Cortex of kidney (tissue), 1 donor: ENCODE measurements at places on chromosomes 5 and 9.

GRCh38 chr5:22728610-22729009 is 124.5 kb downstream of the CDH12 start:
- DNase-seq: no peak

GRCh38 chr9:109830545-109830944 is 50.5 kb downstream of the PALM2AKAP2 start:
- no peak for DNase-seq

GRCh38 chr5:84438456-84438855 is 53.8 kb upstream of the EDIL3 start:
- no peak for DNase-seq

DNA sequence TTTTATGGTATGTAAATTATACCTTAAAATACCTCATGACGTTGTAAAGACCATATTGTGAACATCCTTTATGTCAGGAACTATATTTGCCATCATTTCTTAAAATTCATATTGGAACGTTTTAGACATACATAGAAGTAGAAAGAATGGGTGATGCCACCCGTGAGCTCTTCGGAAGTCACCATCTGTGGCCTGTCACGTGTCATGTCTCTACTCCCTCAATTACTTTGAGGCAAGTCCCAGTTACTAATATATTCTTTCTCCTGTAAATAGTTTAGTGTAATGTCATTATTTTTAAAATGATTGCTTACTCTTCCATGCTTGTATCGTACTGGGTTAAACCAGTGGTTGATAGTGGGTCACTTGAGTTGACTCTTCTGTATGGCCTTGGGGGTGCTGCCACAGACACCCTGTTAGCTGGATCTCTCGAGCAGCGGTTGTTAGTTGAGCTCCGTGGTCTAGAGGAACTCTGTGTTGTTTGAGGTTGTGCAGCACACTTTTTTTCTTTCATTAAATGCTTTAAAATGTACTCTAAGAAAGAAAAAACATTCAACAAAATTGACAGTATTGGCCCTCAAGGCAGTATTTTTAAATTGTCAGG is 66.2 kb downstream of the TRIO start:
- DNase-seq: no peak

GRCh38 chr5:140208065-140208464 is 33.1 kb downstream of the CYSTM1 start:
- no peak for DNase-seq

- no peak for DNase-seq
Measured at GRCh38 chr5:115543365-115544042, 1.1 kb downstream of the FEM1C start.

DNA sequence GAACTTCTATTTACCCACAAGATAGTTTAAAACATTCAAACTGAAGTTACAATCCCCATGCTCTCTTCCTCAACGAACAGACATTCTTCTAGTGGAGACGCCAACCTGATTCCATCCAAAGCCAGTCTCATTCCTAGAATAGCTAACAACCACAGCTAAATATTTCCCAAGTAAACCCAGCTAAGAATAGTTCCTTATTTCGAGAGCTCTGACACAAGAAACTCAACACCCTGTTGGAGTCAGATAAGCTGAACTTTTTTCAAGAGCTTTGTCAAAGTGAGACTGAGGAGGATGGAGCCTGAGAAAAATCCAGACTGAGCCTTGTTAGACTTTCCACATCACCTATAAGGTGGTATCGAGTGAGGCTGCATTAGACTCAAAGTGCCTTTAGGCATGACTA is 56.7 kb upstream of the RPS23 start:
- no peak for DNase-seq

- DNase-seq: no peak
Measured at GRCh38 chr9:96447406-96447805, 2.6 kb upstream of the HABP4 start.

DNA sequence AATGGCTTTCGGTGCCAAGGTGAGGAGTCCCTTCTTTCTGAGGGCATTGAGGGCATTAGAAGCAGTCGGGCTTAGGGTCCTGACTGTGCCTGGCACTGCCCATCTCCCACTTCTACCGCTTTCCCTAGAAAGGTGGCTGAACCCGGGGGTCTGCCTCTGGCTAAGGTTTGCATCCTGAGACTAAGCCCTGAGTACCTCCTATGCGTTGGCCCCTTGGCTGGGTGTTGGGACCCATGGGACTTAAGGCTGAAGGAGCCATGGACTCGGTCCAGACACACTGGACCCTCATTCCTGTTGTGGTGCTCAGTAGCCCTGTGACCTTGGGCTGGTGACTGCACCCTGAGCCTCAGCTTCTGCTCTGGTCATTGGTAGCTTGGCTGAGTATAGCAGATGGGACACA is 23.9 kb downstream of the DAB2IP start:
- DNase-seq: no peak
